ENCODE measurements at places on chromosomes 4 and X.

DNA sequence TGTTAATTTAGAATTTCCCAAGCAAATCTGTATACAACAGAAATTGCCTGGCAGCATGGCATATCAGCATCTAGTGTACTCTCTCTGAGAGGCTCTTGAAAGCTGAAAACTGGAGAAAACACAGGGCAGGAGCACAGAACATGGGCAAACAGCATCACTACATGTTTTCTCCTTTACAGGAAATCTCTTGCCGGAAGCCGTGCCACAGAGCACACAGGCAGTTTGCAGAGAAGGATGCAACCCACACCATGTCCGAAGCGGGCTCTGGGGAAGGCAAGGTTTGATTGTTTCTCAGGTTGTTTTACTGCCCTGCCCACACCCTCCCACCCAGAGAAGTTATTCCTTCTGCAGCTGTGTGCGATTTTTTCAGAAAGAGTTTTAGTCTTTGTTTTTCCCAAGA is 41.1 kb upstream of the FAM9C start:
- no peak for DNase-seq

DNA sequence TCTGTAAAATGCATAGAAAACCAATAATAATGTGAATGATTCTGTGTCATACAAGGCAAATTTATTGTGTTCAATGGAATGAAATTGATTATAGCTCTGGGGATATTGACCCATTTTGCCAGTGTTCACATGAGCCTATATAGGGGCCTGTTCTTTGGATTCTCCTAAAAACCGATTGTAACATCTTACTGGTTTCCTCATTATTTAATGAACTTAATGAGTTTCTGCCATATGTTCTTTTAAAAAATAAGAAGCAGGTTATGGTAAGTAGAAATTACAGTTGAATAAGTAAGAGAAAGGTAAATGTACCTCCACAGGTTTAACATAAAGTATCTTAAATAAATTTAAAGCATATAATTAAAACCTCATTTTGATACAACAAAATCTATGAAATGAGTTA is 24.6 kb upstream of the ADGRL3 start:
- no peak for DNase-seq

DNA sequence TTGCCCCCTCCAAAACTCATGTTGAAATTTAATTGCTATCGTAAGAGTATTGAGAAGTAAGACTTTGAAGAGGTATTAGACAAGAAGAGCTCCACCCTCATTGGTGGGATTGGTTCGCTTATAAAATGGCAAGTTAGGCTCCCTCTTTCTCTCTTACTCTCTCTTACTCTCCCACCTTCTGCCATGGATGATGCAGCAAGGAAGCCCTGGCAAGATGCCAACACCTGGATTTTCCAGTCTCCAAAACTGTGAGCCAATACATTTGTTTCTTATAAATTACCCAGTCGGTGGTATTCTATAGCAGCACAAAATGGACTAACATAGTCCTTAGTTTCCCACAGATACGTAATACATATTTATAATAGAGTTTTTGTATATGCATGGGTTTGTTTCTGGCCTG is 119.4 kb downstream of the DDIT4L start:
- no peak for DNase-seq

DNA sequence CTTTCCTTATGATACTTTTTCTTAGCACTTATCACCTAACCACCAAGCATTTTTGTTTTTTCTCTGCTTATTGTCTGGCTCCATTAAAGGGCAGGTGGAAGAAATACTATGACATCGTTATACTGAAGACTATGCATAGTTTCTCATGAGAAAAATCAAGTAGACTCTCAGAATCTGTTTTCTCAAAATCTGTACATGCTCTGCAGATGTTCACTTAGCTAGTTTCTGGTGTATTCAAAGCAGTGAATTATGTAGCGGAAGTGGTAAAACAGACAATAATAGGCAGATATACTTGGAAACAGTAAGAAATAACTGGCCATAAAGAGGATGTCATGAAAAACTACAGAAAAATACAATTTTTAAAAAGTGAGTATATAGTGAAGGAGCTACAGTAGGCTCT is 146.0 kb downstream of the STIM2 start:
- no peak for DNase-seq

DNA sequence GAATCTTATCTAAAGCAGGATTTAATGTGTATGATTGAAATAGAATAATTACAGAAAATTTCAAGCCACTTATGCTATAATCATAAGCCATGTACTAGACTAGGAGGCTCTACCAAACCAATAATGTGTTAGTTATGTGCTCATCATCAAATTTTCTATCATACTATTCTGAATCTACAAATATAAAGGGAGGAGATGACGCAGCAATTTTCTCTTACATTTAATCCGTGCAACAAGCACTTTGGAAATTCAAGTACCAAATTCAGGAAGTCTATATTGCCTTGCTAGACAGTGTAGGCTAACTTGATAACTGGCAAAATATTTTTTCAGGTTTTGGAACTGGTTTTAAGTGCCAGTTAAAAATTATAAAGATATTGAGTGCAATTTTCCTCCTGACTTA is 283.5 kb downstream of the C4orf33 start:
- no peak for DNase-seq

- DNase-seq = no peak
Observed at GRCh38 chrX:72714478-72714916, 391 bp upstream of the PHKA1 start.

DNA sequence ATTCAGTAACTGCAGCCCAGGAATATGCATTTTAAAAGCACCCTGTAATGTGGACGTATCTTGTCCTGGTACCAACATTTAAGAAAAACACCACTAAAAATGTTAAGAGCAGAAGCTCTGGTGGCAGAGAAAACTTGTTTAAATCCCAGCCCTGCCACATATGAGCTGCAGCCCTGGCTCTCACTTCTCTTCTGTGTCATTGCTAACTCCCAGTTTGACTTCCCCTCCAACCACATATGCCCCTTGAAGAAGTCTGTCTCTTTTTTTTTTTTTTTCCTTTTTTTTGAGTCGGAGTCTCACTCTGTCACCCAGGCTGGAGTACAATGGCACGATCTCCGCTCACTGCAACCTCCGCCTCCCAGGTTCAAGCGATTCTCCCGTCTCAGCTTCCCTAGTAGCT is 14.8 kb downstream of the LHFPL1 start:
- DNase-seq = no peak

DNA sequence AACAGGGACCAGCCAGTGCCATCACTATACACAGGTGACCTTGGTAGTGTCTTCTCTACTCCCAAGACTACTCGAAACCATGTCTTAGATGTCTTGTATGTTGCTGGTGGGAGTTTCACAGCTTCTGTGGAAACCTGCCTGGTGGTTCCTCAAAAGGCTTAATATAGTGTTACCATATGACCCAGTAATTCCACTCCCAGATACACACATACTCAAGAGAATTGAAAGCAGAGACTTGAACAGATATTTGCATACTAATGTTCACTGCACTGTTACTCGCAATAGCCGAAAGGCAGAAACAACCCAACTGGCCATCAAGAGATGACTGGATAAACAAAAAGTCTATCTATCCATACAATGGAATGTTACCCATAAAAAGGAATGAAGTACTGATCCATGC is 3.1 kb downstream of the TFDP3 start:
- DNase-seq = no peak

GRCh38 chr4:10144479-10144878 is 27.9 kb upstream of the WDR1 start:
- no peak for DNase-seq

DNA sequence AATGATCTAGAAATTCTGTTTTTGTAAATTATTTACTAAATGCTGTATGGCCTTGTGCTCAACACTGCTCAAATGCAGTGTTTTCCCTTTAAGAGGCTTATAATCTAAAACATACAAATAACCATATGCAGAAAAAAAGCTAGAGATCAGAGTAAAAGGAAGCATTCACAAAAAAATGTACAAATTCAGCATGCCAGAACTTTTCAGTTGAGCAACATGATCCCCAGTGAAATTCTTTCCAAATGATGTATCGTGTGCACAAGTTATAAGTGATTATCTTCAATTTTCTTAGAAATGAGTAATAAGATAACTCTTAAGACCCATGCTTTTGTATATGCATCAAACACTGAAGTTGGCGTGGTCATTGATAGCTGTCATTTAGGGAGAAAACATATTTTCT is 5.0 kb downstream of the GPC3 start:
- DNase-seq = no peak

DNA sequence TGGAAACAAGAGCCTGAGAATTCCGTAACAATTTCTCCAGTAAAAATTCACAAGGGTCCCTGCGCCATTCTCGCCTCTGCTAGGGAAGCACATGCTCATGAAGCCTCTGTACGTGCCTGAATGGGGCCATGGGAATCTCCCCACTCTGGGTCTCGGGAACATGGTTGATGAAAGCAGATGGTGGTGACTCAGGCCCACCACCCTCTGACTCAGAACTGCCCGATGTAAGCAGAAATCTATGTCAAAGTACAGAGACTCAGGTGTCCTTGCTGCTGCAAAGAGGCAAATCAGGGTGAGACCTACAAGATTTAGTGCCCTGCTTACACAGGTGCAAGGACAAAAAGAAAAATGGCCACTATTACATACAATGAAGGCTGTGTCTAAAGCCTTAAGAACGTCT is 65.0 kb downstream of the SCD5 start:
- DNase-seq = no peak

DNA sequence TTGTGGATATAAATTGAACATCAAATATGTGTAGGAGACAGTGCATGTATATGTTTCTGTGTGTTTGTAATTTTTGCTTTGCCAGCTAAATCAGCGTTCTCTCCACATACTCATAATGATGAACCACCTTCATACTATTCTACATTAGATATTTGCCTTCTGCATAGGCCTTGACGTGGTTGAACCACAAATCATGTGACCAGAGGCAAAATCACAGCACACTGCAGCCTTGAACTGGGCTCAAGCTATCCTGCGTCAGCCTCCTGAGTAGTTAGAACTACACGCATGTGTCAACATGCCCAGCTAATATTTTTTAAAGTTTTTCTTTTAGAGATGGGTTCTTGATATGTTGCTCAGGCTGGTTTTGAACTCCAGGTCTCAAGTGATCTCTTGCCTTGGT is 9.5 kb downstream of the UBQLN2 start:
- DNase-seq = no peak

DNA sequence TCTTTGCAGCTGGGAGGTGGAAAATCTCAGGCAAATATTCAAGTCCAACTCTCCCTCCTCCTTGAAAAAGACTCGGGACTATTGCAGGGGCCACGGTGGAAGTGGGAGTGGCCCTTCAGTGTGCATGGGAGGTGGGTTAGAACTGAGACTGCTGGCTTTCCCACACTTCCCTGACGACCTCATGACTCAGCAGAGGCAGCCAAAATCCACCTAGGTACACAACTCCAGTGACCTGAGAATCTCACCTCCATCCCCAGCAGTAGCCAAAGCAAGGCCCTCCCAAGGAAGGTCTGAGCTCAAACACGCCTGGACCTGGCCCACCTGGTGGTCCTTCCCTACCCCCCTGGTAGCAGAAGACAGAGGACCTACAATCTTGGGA is 6.2 kb upstream of the UGT2B17 start:
- no peak for DNase-seq

DNA sequence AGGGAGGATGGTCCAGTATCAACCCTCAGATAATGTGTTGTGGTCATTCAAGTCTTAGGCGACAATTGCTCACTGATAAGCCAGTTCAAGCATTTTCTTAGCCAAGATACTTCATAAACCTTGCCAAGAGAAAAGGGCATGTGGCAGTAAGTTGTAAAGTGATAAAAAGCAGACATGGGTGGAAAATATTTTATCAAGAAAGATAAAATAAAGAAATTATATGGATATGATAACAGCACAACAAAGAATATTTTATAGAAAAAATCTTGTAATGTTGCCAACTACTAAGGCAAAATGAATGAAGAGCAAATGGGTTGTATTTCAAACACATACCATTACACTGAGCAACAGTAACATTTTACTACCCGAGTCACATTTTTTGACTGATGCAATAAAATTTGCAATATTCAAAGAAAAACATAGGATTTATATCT is 217.4 kb upstream of the PITX2 start:
- no peak for DNase-seq

DNA sequence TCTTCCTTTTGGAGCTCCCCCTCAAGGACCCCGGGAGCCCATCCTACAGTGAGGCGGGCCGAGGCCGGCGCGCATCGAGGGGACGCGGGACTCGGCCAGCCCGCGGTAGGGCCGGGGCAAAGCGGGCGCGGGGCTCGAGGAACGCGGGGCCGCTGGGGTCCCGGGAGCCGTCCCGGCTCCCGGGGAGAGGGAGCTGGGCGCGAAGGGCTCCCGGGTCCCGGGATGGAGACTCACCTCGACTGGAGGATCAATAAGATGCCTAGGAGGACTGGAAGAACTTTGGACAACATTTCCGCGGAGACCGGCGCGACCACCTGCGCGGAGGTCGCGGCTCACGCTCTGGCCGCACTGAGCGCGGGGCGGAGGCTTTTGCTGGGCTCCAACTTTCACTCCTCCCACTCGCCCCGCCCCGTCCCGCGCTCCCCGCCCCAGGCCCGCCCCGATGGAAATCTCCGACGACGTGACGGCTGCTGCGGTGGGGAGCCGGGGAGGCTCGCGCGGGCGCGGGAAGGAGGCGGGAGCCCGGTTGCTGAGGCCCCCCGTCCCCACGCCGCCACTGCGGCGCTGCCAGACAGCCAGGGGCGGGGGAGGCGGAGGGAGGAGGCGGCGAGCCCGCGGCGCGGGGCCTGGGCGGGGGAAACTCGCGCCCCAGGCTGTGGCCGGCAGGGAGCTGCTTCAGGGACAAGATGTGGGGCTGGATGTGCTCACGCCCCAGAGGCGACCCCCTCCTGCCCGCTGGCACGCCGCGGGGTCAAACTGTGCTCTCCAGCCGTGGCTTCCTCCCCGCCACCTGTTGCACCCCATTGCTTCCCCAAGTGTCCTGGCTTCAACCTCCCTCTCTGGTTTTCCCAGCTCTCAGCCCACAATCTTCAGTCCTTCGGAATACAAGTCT is at the start of gene GABRE:
GABRE (minus strand) TSS at position 341 of the 892 bp plus-strand sequence; CDS start at position 290, 51 bp downstream.
- no peak for DNase-seq

DNA sequence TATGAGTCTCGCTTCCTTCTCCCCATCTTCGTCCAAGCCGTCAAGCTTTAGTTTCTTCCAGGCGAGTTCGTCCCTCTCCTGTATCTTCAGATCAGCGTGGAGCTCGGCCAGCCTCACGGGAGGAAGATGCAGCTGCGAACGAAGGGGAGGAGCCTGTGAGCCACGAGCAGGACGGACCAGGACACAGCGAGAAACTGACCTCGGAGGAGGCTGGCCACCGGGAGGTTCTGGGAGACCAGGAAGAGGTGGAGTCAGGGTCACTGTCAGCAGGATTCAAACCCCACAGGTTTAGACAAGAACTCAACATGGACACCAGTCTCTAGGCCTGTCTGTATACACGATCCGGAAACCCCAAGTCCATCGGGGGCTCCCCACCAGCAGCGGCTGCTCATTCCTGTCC is 7.3 kb downstream of the LRPAP1 start:
- DNase-seq = no peak

- no peak for DNase-seq
Observed at GRCh38 chr4:38935391-38936073, 67.9 kb downstream of the FAM114A1 start.

GRCh38 chrX:9781941-9782340 is 4.3 kb upstream of the SHROOM2 start:
- DNase-seq = no peak

- DNase-seq = peak; percentile 60
Observed at GRCh38 chrX:119693040-119693995, at the start of gene SEPTIN6. TSS of gene SEPTIN6 (minus strand) at chrX:119693168. CDS start at chrX:119693105, 63 bp downstream.
